ENCODE measurements at places on chromosomes 6 and 20. TPM values are rescaled to one million over a fixed set of nuclear protein-coding genes. Genes with fewer than 3 reads are reported as not detected.

DNA sequence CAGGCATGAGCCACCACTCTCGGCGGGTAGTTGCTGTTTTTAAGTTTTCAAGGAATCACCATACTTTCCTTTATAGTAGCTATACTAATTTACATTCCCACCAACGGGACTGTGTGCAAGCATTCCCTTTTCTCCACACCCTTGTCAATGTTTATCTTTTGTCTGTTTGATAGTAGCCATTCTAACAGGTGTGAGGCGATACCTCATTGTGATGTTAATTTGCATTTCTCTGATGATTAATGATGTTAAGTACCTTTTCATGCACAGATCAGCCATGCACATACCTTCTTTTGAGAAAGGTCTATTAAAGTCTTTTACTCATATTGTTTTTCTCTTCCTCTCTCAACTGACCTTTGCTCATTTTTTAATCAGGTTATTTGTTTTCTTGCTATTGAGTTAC, 43.0 kb upstream of the CCND3 start:
- H3K27ac ChIP-seq, result no peak overlapping the region
- H3K4me3 ChIP-seq, result no peak overlapping the region
- no peak for DNase-seq
- no peaks in the 10 kb centered on the region for H3K27me3 ChIP-seq
- no peaks in the 10 kb centered on the region for H3K36me3 ChIP-seq

DNA sequence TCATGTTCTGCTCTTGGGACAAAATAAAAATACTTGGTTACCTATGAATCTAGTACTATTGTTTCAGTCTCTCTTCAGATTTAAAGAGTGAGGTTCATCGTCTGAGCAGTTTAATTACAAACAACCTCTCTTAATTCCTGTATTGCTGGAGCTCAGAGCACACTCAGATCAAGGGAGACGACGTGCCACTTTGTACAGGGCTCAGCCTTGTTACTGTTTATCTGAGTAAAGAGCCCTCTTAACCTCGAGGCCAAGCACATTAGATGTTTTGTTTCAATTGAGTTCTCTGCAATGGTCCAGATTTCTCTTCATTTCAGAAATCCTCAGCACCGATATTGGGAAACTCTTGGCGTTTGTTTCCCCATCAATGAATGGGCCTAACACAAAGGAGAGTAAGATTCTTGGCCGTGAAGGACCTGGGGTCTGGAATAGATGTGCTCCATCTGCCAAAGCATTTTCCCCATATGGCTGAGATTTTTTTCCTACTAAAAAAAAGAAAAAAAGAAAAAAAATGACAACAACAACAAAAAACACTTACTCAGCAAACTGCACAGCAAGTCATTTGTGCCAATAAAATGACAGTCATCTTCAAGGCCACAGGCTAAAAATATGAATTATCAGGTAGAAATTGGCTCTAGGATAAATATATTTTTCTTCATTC, 82.6 kb upstream of the CCN6 start:
- H3K4me1 ChIP-seq, result peaks cover 43% of the 10 kb centered on the region
- H3K27ac ChIP-seq, result peak overlapping the region; percentile 84
- H3K27me3 ChIP-seq, result no peaks in the 10 kb centered on the region
- H3K4me3 ChIP-seq, result no peak overlapping the region
- no peaks in the 10 kb centered on the region for H3K36me3 ChIP-seq
- DNase-seq, result no peak

DNA sequence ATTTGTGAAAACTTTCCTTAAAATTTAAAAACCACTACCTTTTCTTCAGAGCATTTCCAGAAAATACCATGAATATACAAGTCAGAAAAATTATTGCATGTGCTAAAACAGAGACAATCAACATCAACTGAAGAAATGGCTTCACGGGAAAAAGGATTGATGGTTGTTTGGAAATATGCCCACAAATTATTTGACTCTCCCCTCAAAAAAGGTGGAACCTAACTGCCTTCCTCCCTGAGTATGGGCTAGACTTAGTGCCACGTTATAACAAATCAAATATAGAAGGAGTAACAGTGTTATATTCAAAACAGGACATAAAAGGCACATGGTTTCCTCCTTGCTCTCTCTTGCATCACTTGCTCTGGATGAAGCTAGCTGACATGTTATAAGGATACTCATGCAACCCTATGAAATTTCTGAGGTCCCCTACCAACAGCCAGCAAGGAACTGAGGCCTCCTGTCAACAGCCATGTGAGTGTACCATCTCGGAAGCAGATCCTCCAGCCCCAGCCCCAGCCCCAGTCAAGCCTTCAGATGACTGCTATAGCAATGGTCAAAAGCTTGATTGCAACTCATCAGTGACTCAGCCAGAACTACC, 8.4 kb downstream of the BTBD9 start:
- no peak for DNase-seq
- H3K36me3 ChIP-seq, result no peaks in the 10 kb centered on the region
- H3K27me3 ChIP-seq, result no peaks in the 10 kb centered on the region
- H3K4me3 ChIP-seq, result no peak overlapping the region

- no peaks in the 10 kb centered on the region for H3K27me3 ChIP-seq
- no peak overlapping the region for H3K4me3 ChIP-seq
- no peak for DNase-seq
These were observed 126.2 kb upstream of the EYA4 start for GRCh38 chr6:133114973-133115372.

DNA sequence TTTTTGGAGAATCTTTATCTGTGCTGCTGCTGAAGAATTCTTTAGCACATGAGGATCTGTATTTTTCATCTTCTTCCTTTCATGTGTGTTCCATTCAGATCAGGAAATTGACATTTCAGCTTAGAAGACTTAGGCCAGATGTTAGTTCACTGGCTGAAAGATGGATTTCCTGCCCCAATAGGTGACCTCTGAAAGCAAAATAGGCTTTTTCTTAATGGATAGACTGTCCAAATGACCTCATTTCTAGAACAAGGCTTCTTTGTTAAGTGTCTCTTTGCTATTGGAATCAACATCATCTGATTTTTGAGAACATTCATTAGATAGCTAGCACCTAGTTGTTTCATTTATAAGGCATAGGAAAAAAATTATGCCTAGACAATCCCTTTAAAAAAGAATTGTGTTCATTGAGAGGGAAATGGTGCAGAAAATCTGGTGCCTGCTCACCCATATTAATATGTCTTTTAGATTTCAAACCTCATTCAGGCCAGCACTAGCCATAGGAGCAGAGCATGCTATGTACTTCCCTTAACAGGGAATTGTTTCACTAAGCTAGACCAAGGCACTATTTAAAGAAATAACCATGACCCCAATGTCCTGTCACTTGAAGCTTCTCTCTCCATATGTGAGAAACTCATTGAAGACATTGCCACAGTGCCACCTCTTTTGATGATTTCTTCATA, 13.6 kb upstream of the SASH1 start:
- no peaks in the 10 kb centered on the region for H3K36me3 ChIP-seq
- no peak for DNase-seq
- no peak overlapping the region for H3K4me3 ChIP-seq
- no peaks in the 10 kb centered on the region for H3K27me3 ChIP-seq

DNA sequence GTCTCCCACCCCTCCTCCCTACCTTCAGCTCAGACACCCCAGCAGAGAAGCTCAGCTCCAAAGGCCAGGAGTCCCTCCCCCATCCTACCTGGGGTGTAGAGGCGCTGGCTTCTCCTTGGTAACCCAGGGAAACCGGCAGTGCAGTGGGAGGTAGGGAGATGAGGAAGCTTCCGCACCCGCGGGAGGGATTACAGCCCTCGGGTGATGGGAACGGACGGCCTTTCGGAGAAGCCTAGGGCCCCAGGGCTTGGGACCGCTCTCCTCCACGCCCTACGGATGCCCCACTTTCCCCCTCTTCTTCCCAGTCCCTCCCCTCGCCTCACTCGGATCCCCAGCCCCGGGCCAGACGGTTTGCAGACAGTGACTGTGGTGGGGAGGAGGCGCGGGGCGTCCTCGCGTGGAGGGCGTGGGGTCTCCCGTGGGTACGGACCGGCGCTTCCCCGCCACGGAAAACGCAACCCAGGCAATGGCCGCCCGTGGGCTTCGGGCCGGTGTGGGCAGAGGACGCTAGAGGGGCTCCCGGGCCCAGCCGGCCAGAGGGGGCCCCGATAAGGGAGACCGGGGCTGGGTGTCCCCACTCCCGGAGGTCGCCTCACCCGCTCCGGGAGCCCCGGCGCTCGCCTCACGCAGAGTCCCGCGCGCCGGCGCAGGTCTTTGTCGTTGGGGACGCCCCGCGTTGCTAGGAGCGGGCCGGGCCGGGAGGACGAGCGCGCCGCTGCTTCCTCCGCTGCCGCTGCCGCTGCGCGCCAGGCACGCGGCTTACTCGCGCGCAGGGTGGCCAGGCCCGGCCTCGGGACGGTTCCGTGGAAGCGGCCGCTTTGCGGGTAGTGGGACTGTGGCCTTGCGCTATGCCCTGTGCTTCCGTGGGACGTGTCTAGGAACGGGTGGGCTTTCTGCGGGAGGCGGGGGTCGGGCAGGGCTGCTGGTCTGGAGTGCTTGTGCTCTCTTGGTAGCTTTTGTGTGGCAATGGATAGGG, 15.8 kb downstream of the AARS2 start:
- H3K27me3 ChIP-seq, result peaks cover 42% of the 10 kb centered on the region
- peak; percentile 51 for DNase-seq
- H3K4me3 ChIP-seq, result peak overlapping the region; percentile 59
- H3K27ac ChIP-seq, result no peak overlapping the region
- peaks cover 16% of the 10 kb centered on the region for H3K4me1 ChIP-seq

GRCh38 chr20:58169450-58169849, 59.0 kb downstream of the ANKRD60 start:
- H3K36me3 ChIP-seq, result no peaks in the 10 kb centered on the region
- no peak overlapping the region for H3K27ac ChIP-seq
- no peaks in the 10 kb centered on the region for H3K27me3 ChIP-seq
- no peak for DNase-seq

GRCh38 chr20:8385247-8385646, 253.2 kb downstream of the PLCB1 start:
- DNase-seq, result peak; percentile 31
- H3K27me3 ChIP-seq, result no peaks in the 10 kb centered on the region
- H3K4me1 ChIP-seq, result peaks cover 24% of the 10 kb centered on the region
- no peak overlapping the region for H3K27ac ChIP-seq
- no peaks in the 10 kb centered on the region for H3K36me3 ChIP-seq

GRCh38 chr6:89375427-89376267, 23.1 kb upstream of the UBE2J1 start:
- H3K4me1 ChIP-seq, result peaks cover 39% of the 10 kb centered on the region
- H3K27me3 ChIP-seq, result no peaks in the 10 kb centered on the region
- peak; percentile 21 for DNase-seq
- H3K4me3 ChIP-seq, result no peak overlapping the region
- H3K27ac ChIP-seq, result peak overlapping the region; percentile 24
- no peaks in the 10 kb centered on the region for H3K36me3 ChIP-seq

DNA sequence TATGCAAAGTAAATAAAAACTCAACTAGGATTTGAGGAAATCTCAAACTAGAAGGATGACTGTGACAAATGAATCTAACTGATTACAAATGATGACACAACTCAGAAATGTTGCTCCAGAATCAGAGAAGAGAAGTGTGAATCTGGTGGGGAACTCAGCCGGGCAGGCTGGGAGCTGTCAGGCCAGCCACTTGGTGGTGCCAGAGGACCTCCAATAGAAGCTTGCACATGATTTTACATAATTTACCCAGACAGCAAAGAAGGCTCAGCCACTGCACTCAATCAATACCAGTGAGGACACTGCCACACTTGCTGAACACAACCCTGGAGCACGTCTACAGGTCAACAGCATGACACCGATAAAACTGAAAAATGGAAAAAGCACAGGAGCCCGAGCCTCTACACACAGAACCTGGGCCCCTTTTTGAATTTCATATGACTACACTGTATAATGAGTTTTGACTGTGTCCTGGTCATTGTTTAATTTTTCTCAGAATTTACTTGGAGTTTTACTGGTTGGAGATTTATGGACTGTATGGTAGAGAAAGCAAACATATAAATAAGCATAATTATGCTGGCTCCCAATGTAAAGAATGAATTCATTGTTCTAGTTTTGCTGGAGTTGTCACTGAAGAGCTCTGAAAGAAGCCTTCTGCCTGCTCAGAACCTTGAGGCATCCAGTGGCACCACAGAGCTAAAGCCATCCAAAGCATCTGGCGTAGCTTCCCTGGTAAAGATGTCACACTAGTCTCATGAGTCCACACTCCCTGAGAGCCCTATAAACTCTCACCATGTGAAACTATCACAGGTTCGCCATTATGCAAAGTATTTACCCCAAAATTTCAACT, 296.5 kb downstream of the THBS2 start:
- no peak overlapping the region for H3K4me3 ChIP-seq
- no peaks in the 10 kb centered on the region for H3K36me3 ChIP-seq
- no peak overlapping the region for H3K27ac ChIP-seq
- peaks cover 5% of the 10 kb centered on the region for H3K27me3 ChIP-seq

DNA sequence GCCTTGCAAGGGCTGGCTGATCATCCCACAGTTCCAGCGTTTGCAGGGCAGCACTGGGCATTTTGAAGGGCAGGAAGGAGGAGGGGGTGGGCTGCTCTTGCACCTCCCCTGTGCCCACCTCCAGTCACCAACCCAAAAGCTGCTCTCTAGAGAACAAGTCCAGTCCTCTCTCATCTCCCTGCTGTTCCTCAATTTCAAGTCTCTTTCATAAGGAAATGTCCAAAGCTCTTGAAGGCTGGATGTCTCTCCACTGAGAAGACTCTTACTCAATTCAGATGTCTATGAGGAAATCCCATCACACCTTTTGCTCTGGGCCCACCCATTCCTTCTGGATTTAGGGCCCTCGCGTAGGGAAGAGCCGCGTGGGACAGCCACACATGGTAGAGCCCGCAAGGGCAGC, 31.7 kb downstream of the WRNIP1 start:
- H3K4me1 ChIP-seq, result peaks cover 42% of the 10 kb centered on the region
- no peaks in the 10 kb centered on the region for H3K36me3 ChIP-seq
- no peaks in the 10 kb centered on the region for H3K27me3 ChIP-seq
- no peak overlapping the region for H3K4me3 ChIP-seq
- no peak overlapping the region for H3K27ac ChIP-seq

DNA sequence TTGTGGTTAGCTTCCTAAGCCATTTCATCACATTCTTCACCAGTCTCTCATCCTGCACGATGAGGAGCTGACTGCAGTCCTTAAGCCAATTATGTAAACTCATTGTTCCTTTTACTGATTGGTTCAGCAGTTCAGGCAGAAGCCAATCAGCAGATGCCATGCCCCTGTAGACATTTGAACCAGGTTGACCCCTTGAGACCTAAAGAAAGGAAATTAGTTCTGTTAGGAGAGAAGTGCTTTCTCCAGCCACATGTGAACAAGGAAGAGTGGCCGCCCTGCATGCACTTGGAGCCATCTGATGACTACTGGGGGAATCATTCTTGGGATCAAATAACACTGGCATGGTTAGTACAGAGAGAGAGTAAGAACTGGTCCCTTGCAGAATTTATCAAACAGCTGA, 535.2 kb upstream of the ID4 start:
- no peaks in the 10 kb centered on the region for H3K36me3 ChIP-seq
- DNase-seq, result no peak
- H3K27ac ChIP-seq, result no peak overlapping the region
- no peaks in the 10 kb centered on the region for H3K4me1 ChIP-seq
- H3K27me3 ChIP-seq, result no peaks in the 10 kb centered on the region
- no peak overlapping the region for H3K4me3 ChIP-seq

- no peaks in the 10 kb centered on the region for H3K4me1 ChIP-seq
- H3K27me3 ChIP-seq, result peaks cover 50% of the 10 kb centered on the region
- no peak overlapping the region for H3K27ac ChIP-seq
- no peaks in the 10 kb centered on the region for H3K36me3 ChIP-seq
- H3K4me3 ChIP-seq, result no peak overlapping the region
These were observed 167.9 kb upstream of the KCNG1 start for GRCh38 chr20:51190783-51191180.

TGM2 gene
- 685 TPM for total RNA-seq

ULBP2 gene
- total RNA-seq, result 0.94 TPM

ANKRD66 gene
- total RNA-seq, result not detected

BMP7 gene
- total RNA-seq, result 9.8 TPM

KCNK16 gene
- total RNA-seq, result not detected

PDYN gene
- not detected for total RNA-seq

STMND1 gene
- not detected for total RNA-seq
